GM03348 (cell line): ENCODE measurements at places on chromosomes 11 and 22.
A peak's percentile ranks its signal among the peaks of the same experiment; 100 is the strongest.

- DNase-seq: peak; percentile 7
These were observed 257.5 kb upstream of the MTNR1B start for GRCh38 chr11:92711926-92712325.

- DNase-seq: no peak
These were observed 60.6 kb downstream of the DKK3 start for GRCh38 chr11:11947825-11948224.

DNA sequence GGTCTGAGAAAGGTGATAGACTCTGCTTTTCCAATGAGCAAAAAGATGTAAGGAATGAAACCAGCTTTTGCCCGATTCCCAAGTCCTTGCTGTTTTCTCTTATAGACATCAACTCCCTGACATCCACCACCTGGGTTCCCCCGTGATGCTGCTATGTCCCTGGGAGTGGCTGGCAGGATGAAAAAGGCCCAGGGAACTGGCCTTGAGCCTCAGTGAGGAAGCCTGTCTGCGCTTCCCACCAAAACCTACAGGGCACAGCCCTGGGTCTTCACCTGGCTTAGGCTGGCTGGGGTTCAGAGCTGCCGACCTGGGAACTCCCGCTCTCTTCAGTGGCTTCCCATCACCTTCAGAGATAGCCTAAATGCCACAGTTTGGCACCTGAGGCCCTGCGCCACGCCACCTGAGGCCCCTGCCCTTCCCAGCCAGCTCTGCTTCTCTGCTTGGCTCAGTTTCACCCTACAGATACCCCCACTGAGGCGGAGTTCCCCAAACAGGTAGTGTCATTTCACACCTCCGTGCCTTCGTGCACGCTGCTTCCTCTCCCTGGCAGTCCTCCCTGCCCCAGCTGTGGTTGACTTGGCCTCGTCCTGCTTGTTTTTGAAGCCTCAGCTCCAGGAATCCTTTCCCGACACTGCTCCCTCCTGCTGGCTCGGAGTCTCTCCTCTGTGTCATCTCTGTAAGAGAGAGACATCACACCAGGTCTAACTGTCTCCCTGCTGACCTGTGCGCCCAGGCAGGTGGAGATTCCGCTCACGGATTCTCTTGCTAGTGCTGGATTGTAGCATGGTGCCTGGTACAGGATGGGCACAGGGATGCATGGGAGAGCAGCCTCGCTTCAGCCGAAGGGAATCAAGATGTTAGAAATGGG is 10.7 kb downstream of the SLC37A2 start:
- DNase-seq: no peak

DNA sequence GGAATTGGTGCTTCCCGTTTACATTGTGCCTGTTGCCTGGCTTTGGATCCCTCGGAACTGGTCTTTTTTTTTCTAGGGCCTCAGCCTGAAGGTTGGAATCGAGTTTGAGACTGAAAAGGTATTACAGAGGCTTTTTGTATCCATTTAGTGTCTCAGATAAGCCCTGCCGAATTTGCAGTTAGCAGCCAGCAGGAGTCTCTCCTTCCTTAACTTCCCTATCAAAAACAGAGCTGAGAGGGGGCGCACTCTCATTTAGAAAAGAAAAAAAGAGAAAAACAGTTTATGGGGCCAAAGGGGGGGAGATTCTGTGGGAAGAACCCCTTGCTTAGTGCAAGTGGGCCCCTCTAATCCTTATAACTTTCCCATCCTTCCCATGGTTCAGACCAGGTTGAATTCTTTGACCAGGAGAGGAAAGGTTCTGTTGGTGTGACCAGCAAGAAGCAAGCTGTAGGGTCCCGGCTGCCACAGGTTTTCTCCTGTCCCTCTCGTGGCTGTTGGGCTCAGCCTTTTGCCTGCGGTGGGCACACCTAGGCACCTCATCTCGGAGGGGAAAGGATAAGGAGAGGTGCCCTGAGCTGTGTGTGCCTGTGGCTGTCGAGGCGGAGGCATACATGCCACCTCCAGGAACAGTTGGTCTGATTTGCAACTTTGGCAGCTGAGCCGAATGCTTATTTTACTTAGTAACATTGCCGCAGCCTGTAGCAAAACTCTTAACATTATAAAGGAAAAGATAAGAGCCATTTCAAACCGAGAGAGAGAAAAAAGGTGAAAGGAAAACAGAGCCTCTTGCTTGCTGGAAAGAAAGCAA is 565.0 kb upstream of the CNTN5 start:
- DNase-seq: no peak

- DNase-seq: peak; percentile 6
These were observed 659.4 kb downstream of the METTL15 start for GRCh38 chr11:28767574-28767973.

- DNase-seq: no peak
These were observed 26.9 kb upstream of the TP53I11 start for GRCh38 chr11:44977493-44977984.

- DNase-seq: no peak
These were observed 252.0 kb downstream of the AASDHPPT start for GRCh38 chr11:106329273-106330018.
